Activated CD4-positive, alpha-beta T cell treated with anti-CD3 and anti-CD28 coated beads, Interleukin-2, Interleukin-4, amounts not matched to agents 100 ng/mL and 50 ng/mL, durations not matched to agents 16 hours and 8 hours (primary cell): ENCODE measurements at places on chromosomes 4 and X.

- no peak for DNase-seq
Measured at GRCh38 chrX:150526692-150527091, 41.7 kb upstream of the MTM1 start.

DNA sequence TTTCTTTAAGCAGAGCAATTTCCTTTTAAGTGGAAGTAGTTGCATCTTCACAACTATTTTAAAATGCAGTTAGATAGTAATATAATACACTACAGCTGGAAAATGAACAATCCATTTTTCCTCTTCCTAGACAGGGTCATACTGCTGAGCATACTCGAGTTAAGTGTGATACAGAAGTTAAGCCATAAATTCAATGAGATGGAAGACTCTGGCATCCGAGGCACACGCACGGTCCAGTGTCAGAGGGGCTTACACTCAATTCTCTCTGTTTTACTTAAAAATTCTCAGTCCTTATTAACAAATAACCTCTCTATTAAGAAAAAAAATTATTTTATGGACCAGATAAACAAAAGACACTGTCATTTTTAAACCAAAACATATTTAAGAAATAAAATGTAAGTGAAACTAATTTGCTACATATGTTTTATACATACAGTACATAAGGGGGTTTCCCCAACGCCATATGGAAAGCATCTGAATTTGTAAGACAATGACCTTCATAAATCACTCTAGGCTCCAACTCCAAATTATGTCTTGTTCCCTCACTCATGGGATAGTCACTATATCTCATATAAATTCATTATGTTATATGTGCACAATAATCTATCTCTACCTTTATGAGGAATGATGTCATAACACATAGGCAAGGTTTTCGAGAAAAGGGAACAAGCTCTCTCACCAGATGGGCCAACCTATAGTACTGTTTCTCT is 315.3 kb downstream of the PAPSS1 start:
- DNase-seq: no peak

DNA sequence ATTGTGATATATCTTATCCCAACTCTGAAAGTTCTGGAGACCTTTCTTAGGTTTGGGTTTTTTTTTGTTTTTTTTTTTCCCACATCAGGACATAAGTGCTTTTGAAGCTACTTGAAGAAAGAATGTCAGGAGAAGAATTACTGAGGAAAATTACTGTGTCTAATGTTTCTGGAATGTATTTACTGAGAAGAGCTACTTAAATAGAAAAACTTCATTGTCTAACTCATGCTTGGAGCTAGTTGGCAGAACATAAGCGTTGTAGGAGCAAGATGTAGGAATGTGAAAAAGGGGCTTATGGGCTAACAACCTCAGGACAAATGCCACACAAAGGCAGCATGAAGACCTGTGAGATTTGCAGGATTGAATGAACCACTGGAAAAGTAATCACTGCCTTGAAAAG is 166.6 kb upstream of the GLRA2 start:
- no peak for DNase-seq

DNA sequence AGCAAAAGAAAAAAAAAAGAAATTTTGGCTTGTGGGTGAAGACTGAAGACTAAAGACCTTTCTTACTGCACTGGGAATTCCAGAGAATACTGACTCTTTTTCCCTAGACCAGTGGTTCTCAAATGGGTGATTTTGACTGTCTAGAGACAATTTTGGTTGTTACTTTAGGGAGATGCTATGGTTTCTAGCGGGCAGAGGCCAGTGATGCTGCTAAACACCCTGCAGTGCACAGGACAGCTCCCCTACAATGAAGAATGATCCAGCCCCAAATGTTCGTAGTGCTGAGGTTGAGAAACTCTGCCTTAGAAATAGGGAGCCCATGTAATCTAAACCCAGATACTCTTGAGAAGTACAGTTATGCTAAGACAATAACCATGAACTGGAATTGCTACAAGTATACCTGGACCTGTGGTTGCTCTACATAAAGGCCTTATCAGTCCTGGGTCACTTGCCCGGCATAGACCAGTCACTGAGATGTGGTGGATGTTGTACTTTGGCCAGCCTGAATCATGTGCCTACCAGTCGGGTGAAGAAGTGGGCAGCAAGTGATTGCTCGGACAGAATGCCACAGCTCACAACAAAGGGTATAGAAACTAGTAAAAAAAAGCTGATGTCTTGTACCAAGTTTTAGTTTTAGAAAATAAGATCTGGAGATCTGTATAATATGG is 16.0 kb downstream of the ARHGAP10 start:
- no peak for DNase-seq

DNA sequence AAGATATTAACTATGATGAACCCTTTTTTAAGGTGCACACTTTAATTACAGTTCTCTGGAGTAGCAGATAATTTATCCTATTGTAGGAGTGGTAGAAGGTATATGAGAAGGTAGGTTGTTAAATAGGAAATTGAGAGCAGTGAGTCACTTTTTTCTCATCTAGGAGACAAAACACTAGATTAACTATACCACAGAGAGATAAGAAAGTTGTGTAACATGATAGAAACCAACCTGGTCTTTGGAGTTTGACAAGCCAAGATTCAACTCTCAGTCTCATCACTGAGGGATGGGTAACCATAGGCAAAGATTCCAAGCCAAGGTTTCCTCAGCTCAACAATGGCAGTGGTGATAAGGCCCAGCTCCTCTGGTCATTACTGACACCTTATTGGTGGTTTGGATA is 104.0 kb downstream of the MAD2L1 start:
- no peak for DNase-seq
